Activated CD4-positive, CD25-positive, alpha-beta regulatory T cell (primary cell): ENCODE measurements at places on chromosomes 5 and 9.

GRCh38 chr5:41695920-41696582 is 174.2 kb downstream of the OXCT1 start:
- DNase-seq: no peak

DNA sequence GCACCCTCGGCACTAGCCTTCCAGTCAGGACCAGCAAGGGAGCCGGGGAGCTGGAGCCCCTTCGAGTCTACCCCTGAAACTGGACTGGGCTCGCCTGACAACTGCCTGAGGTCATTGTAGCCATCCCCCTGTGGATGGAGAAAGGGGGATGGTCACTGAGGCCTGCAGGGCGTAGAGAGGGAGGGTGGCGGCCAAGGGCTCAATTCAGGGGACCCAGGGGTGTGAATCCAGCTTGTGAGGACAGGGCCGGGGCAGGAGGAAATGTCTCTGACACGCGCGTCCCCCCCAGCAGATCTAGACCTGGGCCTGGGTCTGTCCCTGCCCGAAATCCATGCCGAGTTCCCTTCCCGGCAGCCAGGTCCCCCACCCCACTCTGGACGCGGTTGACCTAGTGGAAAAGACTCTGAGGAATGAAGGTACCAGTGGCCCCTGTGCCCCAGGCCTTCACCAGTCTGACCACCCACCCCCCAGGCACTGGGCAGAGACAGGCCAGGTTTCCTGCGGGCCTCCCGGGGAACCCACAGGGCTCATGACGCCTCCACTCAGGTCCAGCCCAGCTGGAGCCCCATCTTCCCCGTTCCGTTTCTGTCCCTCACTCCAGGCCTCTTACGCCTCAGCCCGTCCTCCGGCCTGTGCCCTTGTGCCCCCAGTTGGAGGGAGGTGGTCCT is 805 bp downstream of the SLC34A3 start:
- no peak for DNase-seq

GRCh38 chr9:93107151-93107824 is 11.3 kb downstream of the CARD19 start:
- no peak for DNase-seq

- DNase-seq: no peak
Observed at GRCh38 chr5:54738118-54738972, 220.8 kb downstream of the SNX18 start.

DNA sequence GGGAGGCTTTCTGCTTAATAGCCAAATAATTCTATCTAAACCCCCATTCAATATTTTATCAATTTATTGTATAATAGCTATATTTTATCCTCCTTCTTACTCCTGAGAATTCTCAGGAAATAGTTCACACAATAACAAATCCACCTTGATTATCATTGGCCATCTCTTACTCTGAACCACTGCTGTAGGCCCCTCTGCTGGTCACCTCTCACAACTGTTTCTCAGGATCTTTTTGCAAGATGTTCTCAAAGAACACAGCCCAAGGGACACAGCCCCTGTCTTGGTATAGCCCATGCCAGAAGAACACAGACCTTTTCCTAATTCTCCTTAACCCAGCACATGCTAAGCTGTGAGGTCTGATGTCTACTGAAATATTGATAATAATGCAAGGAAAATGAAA is 74.9 kb upstream of the HTR4 start:
- no peak for DNase-seq

GRCh38 chr9:127905788-127906191 is 6.4 kb upstream of the ST6GALNAC6 start:
- DNase-seq: no peak

DNA sequence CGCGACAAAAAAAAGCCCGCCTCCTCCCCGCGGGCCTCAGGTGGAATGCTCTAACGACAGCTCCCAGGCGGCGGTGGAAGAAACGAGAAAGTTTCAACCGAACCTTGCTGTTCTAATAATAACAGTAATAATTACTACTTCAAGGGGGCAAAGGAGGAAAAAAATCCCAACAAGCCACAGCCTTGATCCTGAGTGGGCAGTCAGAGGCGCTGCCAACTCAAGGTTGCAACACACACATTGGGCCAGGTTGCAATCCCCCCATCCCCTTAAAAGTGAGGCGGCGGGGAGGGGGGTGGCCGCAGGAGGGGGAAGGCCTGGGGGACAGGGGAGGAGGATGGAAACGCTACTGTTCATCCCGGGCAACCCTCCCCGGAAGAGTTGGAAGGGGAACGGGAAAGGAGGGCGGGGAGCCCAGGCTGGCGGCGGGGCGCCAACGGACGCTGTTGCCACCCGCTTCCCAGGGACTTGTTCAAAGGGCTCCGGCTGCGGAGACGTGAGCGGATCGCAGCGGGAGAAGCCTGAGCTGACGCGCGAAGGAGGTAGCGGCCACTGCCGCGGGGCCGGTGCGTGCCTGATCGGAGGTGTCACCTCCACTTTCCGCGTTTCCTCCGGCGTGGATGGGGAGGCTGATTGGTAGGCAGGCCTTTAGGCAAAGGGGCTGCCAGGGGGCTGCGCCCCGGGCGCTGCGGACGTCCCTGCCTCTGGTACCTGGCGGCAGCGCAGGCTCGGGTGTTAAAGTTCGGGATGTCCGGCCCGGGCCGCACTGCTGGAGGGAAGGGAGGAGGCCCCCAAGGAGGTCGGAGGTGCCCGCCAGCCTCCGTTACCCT is 647 bp downstream of the SMARCA2 start:
- peak; percentile 30 for DNase-seq

DNA sequence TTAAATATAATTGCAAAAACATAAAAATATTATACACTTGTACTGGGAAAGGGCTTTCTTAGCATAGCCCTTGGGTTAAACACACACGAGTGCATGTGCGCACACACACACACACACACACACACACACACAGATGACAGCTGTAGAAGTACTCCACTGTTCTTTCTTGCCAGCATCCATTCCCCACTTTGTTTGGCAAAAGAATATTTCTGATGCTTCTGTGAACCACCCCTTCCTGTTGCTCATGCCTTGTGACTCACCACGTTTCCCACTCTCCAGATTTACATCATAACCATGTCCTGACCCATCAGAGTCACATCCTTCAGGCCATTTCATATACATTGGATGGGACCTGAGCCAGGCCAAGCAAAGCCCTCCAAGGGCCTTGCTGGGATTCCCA is 280.1 kb downstream of the DNAH5 start:
- DNase-seq: no peak

GRCh38 chr9:70403618-70404025 is 10.8 kb downstream of the KLF9 start:
- DNase-seq: no peak

DNA sequence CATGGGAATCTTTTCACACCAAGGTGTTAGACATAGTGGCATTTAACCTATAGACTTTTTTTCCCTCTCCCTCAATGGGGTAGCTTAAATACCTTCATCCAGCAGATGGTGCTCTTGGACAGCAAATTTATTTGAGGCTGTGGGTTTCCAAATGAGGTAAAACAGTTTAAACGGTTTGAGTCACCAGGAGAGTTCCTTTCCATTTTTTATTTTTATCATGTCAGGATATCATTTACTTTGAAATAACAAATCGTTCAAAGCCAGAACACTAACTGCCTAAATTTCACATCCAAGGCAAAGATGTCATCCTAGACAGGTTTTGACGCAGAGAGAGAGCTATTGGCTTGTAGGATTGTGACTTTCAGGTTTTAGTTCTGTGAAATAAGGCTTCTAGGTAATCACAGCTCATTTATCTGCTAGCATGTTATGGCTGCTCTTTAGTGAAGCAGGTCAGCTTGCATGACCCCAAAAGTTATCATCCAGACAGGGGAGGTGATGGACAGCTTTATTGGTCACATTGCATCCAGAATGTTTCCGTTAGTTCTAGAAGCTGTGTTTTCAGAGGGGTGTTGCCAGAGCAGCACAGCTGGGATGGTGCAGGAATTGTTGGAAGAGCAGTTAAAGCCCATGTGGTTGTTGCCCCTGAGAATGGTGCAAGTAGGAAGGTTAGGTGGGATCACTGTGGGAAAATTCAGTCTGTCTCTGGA is 69.8 kb downstream of the KDM4C start:
- no peak for DNase-seq

- DNase-seq: no peak
Observed at GRCh38 chr9:131028221-131028884, 19.4 kb downstream of the LAMC3 start.

DNA sequence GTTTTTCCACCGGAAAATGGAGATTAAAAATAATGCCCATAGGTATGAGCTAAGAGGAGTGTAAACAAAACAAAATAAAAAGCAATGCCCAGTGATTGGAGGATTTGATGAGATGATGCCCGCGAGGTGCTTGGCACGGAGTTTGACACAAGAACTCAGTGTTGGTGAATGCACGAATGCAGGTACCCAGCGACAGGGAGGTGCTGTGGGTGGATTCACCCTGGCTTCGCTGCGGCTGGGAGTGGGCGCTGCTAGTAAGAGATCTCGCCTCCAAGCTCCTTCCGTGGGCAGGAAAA is 526 bp upstream of the STXBP1 start:
- DNase-seq: no peak

DNA sequence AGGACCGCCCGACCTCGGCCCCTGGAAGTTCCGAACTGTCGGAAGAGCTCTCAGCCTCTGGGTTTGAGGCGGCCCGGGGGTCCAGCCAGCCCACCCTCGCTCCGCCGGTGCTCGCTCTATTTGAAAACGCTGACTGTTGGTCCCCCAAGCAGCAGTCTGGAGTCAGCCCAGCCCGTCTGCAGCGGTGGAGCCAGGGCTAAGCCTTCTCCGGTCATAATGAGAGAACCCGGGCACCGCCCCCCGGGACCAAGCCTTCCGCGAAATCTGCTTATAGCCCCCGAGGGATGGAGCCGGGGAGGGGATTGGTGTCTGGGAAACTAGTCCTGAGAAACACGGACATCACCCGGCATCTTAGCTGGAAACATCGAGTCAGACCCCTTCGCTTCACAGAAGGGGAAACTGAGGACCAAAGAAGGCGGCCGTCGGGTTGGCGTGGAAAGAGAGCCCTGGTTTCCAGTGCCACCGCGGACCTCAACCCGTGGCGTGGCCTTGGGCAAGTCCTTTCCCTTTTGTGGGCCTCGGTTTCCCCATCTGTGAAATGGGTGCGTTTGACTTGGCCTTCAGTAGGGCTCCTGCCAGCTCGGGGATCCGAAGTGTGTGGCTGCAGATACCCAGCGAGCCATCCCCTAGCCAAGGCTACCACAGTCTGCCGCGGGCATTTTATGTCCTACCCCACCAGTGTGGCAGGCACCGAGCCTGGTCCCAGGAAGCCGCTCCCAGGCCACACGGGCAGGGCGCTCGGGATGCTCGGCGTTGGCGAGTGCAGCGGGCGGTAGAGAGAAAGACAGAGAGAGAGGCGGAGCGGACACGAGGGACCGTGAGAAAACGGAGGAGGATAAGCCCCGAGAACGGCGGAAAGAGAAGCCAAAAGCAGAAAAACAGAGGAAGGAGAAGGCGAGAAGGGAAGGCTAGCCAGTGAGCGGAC is 857 bp downstream of the ADAM19 start:
- DNase-seq: no peak

GRCh38 chr5:52262844-52263243 is 524.9 kb upstream of the ITGA1 start:
- no peak for DNase-seq

DNA sequence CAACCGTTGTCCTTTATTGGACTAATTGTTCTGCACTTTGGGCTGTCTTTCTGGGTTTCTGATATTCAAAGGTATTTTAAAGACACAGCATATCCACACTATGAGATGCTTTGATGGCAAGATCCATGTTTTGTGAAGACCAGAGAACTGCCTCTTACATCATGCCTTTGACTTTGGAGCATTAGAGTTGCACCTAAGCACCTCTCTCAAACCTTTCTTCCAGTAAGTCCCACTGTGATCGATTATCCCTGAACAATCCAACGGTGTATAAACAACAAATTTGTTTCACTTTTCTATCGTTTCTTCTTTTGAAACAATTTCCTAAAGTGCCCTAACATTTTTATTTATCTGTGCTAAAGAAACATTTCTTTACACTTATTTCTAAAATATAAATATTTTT is 144.4 kb downstream of the KCTD16 start:
- no peak for DNase-seq

GRCh38 chr9:109948453-109948852 is 168.5 kb downstream of the PALM2AKAP2 start:
- DNase-seq: no peak

DNA sequence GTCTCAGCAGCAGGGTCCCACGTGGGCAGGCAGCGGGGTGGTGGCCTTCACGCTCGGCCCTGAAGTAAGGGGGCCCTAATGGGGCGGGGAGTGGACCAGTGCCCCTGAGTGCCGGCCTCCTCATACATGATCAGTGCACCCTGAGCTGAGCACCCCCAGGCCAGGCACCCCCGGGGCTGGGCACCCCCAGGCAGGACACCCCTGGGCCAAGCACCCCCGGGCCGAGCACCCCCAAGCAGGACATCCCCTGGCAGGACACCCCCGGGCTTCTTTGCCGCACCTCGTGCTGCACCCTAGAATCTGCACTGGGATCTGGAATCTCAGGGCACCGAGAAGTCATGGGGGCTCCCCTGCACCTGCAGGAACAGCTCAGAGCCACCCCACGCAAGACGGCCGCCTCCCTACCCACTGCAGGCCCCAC is 51.4 kb downstream of the EXD3 start:
- no peak for DNase-seq

DNA sequence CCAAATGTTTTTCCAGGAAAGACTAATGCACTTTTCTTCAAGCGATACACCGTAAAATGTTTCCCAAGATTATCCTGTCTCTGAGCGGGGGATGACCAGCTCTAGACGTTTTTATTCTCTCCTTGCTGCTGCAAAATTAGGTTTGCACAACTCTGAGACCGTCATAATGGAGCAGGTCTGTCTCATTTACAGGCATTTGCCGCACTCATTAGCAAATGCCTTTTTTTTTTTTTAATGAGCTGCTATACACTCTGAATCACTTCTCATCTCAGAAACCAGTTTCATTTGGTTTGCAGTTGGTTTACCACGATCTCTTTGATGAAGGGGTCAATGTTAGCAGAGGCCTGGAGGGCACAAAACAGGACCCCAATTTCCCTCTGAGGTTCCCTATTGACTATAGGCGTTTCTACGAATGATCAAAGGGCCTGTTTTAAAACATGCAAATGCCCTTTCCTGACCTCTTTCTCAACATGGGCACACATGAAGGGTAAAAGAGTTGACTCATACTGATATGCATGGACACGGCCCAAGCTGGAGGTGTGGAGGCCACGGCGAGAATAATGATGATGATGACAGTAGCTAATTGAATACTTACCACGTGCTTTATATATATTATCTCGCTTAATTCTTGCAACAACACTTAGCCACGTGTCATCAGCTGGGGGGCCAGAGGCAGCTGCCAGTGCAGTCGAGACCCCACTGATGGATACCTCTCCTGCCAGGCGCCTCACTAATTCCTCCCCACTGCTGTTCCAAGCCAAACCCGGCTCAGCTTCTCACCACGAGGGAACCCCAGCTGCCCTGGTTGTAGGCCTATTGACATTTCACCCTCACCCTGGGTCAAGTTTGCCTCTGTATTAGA is 89.9 kb upstream of the PTCH1 start:
- no peak for DNase-seq

- DNase-seq: no peak
Observed at GRCh38 chr5:1118231-1118698, 6.4 kb upstream of the SLC12A7 start.

GRCh38 chr9:29806937-29807618 is 2233.8 kb upstream of the C9orf72 start:
- no peak for DNase-seq
